CD4-positive, alpha-beta T cell treated with Interleukin-15 for 1 hour (primary cell): ENCODE measurements at places on chromosomes 12 and 14.

GRCh38 chr12:78470354-78471195 is 394.0 kb upstream of the SYT1 start:
- DNase-seq: no peak

DNA sequence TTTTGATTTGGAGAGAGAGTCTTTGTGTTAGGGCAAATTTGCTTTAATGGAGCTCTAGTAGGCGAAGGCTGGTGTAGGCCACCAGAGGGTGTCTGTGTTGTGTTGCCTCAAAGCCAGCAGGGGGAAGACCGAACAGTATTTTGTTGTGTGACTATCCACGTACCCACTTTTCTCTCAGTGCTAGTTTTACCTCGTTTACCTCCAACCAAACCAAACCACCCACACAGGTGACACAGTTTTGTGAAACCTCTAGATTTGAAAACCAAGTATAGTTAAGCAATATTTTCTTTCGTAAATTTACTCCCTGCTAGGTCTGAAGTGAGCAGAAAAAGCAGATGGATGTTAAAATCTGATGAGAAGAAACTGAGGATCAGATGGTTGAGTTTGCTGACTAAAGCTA is 36.3 kb upstream of the NPFF start:
- peak; percentile 56 for DNase-seq

- DNase-seq: no peak
These were observed 260.8 kb upstream of the G2E3 start for GRCh38 chr14:30297876-30298795.

DNA sequence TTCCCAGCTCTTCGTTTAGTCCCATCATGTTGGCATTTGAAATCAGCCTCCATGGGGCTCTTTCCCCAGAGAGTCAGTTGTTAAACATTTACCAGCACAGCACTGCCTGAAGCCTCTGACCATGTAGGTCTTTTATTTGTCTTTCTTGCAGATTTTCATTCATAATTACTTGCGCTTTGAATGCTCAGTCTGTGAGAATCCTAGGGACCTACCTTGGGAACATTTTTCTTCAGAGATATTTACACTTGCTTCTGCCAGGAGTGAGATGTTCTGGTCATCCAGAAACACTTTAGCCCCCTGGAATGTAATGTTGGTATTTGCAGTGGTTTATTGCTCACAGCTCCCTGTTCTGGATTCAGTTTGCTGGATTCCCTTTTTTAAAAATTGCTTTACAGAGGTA is 41.7 kb downstream of the RPH3A start:
- DNase-seq: no peak

DNA sequence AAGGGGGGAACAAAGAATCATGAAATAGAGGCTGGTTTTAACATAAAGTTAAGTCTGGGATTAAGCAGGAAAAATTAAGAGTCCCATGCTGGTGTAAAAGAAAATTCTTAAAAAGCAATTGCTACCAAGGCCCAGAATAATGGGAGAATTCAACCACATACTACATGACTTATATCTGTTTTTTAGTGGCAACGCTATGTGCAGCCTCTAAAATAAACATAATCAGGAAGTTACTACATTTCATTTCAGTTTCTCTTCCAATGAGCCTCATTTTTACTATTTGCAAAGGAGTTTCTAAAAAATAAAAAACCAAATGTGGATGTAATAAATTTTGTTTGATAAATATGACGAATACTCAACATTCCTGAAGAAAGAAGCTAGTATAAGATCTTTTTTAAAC is 58.1 kb downstream of the CPNE8 start:
- DNase-seq: no peak

GRCh38 chr14:23623962-23624361 is 12.2 kb upstream of the DHRS2 start:
- no peak for DNase-seq

DNA sequence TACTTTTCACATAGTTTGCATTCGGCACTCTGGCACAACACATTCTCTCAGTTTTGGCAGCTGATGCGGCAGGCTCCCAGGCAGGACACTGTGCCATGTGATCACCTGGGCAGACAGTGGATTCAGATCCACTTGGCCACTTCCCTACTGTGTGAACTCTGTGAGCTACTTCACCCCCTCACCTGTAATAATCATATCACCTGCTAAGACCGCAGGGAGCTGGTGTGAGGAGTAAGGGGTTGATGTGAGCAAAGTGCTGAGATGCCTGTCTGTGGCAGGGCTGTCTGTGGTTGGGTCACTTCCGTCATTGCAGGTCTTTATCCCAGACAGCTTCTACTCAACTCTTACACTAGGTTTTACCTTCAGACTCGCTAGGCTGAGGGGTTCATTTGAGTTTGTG is 50.4 kb upstream of the AMN start:
- DNase-seq: no peak

DNA sequence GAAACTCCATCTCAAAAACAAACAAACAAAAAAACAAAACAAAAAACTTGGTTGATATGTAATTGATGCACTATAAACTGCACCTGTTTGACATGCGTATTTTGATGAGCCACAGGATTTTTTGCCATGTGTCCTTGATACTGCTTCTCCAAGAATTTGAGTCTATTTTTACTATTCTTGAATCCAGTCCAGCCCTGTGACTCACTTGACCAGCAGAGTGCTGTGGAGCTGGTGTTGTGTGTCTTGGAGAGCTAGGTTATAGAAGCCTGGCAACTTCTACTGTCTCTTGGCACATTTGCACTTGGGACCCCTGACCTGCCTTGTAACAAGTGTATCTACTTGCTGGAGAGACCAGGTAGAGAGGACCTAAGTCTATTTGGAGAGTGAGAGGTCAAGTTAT is 52.0 kb downstream of the KLRG1 start:
- DNase-seq: no peak

DNA sequence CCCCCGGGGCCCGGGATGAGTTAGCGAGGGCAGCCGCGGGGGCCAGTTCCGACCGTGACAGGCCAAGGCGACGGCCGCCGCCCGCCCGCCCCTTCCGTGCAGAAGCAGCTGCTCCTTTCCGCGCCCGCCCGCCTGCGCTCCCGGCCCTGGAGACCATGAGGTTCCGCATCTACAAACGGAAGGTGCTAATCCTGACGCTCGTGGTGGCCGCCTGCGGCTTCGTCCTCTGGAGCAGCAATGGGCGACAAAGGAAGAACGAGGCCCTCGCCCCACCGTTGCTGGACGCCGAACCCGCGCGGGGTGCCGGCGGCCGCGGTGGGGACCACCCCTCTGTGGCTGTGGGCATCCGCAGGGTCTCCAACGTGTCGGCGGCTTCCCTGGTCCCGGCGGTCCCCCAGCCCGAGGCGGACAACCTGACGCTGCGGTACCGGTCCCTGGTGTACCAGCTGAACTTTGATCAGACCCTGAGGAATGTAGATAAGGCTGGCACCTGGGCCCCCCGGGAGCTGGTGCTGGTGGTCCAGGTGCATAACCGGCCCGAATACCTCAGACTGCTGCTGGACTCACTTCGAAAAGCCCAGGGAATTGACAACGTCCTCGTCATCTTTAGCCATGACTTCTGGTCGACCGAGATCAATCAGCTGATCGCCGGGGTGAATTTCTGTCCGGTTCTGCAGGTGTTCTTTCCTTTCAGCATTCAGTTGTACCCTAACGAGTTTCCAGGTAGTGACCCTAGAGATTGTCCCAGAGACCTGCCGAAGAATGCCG is 699 bp downstream of the MGAT2 start:
- peak; percentile 72 for DNase-seq

DNA sequence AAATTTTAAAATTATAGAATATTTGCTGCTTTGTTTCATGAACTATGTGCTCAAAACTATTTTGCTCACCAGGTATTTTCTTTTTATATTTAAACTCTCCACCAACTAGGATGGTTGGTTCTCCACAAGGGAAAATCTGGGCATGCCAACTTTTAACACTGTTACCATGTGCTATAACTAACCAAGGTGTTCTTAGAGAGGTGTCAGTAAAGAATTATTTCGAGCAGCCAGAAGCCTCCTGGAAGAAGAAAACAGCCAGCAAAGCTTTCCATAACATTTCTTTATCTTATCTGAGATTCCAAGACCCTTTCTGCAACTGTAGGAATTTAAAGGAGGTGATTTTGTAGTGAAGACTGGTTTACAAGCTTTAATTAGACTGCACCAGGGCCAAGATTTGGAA is 97.3 kb downstream of the PRICKLE1 start:
- DNase-seq: no peak

- DNase-seq: no peak
These were observed 351.1 kb downstream of the BMP4 start for GRCh38 chr14:53605562-53605961.

GRCh38 chr12:114412825-114413749 is 7.1 kb upstream of the TBX5 start:
- DNase-seq: no peak

DNA sequence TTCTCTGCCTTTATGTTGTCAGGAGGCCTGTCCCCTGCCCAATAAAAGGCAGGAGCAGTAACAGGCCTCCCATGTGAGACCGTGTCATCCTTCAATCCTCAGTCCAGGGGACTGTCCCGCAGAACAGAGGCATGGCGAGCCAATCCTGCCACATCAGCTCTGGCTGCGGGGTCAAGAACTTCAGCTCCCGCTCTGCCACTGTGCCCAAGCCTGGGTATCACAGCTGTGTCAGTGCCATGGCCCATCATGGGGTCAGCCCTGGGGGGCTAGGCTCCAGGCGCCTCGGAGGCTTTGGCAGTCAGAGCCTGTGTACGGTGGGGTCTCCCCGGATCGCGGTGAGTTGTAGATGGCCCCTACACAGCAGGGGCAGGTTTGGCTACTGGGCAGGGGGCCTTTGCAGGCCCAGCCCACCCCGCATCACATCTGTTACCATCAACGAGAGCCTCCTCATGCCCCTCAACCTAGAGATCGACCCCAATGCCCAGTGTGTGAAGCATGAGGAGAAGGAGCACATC is 19.9 kb upstream of the KRT83 start:
- no peak for DNase-seq
